ENCODE measurements at places on chromosomes 16 and 17.

GRCh38 chr16:13559624-13560023 lies 360.3 kb upstream of the ERCC4 start:
- no peak for DNase-seq

- no peak for DNase-seq
Measured at GRCh38 chr17:52035336-52035915, 123.1 kb downstream of the CA10 start.

GRCh38 chr17:1446201-1446600 lies 9.8 kb downstream of the CRK start:
- no peak for DNase-seq

DNA sequence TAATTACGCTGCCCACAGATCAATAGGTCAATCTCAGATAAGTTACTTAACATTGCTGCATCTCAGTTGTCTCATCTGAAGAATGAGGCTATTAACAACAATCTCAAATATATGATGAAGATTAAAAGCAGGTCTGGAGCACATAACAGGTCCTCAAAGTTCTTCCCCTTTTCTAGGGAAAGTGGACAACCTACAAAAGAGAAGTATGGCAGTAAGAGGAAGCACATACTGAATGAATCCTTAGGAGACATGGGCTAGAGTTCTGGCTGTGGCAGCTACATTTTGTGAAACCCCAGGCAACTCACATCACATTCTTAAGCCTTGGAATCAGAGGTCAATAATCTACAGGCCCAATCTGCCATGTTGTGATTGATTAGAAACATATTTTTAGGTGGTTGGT lies 180.6 kb downstream of the PCTP start:
- DNase-seq, result no peak

- no peak for DNase-seq
Measured at GRCh38 chr17:41463746-41464145, 3.4 kb downstream of the KRT32 start.
